ENCODE measurements at places on chromosomes 11 and 22.

GRCh38 chr11:12506404-12506921, 129.1 kb downstream of the PARVA start:
- DNase-seq, result no peak

GRCh38 chr11:9605742-9606141, 32.3 kb downstream of the WEE1 start:
- no peak for DNase-seq

- DNase-seq, result no peak
Observed at GRCh38 chr11:132718711-132719671, 813.3 kb downstream of the OPCML start.

DNA sequence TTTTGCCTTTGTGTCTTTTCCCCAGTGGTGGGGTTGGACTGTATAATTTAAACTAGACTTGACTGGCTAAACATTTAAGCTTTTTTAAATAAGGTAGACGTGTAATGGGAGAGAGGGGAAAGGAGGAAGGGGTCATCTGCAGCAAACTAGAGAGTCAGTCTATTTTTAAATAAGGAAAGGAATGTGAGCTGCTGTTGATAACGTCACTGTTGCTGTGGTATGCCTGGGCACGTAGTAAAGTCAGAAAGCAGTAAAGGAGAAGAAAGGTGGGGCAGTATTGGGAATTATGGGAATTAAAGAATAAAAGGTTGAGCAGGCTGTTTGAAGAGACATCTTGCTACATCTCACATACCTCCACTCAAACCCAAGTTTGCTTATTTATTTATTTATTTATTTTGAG, 80.4 kb upstream of the FSHB start:
- no peak for DNase-seq

DNA sequence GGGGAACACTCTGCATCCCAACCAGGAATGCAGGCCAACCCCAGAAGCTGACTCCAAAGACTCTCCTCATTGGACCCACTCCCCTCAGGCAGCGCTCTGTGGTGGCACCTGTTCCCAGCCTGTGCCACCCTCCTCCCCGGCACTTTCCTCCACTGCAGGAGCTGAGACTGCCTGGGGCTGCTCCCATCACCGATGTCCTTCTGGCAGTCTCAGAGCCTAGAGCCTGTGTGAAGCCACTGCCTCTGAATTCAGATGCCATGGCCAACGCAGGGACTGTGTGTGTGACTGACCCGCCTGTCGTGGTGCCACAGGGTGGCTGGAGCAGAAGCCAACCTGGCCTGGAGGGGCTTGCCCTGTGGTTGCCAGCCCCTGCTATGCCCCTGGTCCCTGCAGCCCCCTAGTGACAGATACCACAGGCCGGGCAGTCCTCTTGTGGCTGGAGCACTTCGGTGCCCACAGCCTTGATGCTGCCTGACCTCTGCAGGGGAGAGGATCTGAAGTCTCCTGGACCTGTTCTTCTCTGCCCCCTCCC, 43.2 kb downstream of the TBX1 start:
- DNase-seq, result no peak
